ENCODE measurements at places on chromosomes 2 and 18.
A peak's percentile ranks its signal among the peaks of the same experiment; 100 is the strongest.

- DNase-seq = no peak
Measured at GRCh38 chr2:201833781-201834180, 27.4 kb downstream of the CDK15 start.

GRCh38 chr2:31267437-31268120, 33.6 kb downstream of the EHD3 start:
- DNase-seq = no peak

DNA sequence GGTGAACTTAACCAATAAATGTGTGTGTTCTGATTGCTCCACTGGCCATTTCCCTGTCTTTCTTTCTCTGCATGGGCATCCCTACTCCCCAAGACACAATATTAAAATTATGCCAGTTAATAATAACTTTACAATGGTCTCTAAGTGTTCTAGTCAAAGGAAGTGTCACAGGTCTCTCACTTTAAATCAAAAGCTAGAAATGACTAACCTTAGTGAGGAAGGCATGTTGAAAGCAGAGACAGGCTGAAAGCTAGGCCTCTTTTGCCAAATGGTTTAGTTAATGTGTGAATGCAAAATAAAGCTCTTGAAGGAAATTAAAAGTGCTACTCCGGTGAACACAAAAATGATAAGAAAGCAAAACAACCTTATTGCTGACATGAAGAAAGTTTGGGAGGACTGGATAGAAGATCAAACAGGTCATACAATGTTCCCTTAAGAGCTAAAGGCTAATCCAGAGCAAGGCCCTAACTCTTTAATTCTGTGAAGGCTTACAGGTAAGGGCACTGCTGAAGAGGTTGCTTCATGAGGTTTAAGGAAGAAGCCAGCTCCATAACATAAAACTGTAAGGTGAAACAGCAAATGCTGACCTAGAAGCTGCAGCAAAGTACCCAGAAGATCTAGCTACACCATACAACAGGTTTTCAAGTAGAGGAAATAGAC, 44.0 kb upstream of the ARHGAP15 start:
- DNase-seq = no peak

DNA sequence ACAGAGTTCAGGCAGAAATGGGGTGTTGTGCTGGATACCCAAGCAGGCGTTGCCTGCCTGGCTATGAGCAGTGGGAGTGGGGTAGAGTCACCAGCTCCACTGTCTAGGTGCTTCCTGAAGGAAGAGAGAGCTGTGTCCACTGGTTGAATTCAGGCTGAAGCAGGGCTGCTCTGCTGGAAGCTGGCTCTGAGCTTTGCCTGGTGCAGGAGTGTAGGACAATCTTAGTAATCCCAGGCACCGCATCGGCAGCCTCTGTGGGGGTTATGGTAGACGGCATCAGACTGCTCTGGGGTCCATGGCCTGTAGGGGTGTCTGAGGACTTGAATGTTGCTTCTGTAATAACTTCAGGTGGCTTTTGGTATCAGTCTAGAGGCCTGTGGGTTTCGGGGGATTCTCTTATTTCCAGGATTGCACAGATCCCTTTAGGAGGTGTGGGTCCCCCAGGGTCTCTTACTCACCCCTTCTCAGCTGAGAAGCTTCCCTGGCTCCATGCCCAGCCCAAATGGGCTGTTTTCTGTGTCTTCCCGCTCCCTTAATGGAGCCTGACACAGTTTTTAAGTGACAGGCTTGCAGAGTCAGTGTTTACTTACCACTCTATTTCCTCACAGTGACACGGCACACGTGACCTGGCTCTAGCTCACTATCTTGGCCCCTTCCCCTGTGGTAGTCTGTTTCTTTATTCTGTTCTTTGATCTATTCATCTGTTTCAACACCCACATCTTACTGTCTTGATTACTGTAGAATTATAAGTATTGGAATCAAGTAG, 644.3 kb downstream of the CBLN2 start:
- no peak for DNase-seq

- DNase-seq = no peak
Measured at GRCh38 chr18:56377231-56377630, 261.2 kb downstream of the TXNL1 start.

DNA sequence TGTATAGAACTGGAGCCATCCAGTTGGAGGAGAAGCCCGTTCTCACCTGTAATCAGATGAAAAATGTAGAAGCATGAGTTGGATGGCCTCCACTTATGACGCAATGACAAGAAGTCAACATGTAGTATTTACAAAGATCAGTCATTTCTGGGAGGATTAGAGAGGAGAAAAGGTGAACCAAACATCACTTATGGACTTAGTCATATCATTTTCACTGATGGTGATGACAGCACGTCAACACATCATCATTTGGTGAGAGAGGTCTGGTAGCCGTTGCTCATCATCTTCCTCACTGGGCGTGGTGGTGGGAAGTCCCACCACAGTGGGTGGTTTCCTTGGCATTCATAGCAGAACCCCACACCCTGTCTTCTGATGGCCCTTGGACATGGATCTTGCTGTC, 264.2 kb upstream of the EPAS1 start:
- peak; percentile 74 for DNase-seq

- DNase-seq = no peak
Measured at GRCh38 chr18:48485828-48486405, 52.9 kb upstream of the CTIF start.

DNA sequence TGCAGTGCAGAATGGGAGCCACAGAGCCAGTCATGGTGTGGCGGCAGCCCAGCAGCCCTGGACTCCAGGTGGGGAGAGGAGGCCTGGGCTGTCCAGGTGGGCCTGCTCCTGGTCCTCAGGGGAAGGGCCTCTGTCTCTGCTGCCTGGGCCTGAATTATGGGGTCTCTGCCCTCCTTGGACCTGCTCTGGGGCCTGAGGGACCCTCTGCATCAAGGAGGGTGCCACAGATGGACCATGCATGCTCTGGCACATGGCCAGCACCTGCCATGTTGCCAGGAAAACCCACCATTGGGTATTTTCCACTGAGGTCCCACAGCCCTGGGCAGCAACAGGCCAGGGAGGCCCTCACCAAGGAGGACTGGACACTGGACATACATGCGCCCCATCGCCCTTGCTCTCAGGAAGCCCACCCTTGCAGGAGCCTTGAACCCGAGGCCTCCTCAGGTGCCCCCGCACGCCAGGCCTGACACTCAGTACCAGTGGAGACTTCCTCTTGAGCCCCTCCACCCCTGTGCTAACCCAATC, 107.1 kb downstream of the NDUFA10 start:
- no peak for DNase-seq

- no peak for DNase-seq
Measured at GRCh38 chr2:237060534-237061312, 25.0 kb upstream of the COPS8 start.

DNA sequence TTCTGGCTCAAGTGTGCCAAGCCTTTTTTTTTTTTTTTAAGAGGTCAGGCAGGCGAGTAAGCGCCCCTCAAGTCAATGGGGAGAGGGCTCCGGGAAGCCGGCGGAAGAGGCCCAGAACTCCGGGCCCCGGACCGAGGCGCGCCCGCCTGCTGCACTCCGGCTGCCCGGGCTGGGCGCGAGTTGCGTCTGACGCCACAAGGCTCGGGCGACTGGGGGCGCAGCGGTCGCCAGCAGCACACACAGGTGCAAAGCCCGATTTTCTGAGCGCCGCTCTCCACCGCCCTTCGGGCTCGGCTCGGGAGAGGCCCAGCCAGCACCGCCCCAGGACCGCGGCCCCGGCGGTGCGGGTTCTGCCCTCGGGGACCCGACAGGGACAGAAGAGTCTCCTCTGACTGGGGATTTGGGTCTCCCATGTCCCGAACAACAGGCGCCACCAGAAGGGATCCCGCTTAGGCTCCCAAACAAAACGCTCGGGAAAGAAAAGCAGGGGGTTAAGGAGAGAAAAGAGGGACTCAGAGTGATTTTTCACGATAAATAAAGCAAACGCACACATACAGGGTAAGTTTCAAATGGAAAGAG, 787 bp downstream of the ERBB4 start:
- peak; percentile 56 for DNase-seq

GRCh38 chr18:28712172-28712571, 535.2 kb upstream of the CDH2 start:
- DNase-seq = no peak

DNA sequence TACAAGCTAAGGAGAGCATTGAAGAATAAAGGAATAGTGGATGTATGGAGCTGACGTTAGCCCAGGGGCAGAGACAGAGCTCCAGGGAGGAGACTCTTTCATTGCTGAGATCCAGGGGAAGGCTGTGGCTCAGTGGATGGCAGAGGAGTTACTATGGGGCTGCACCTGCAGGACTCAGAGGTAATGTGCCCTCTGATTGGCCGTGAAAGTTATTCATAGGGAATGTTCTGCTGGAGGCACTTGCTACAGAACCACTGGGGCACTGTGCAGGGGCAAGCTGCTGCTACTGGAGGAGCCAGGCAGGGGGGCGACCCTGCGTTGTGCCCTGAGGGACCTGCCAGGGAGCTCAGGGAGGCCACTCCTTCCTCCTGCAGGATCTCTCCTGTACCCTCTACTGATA, 199.2 kb downstream of the PTPRM start:
- DNase-seq = no peak

- no peak for DNase-seq
Measured at GRCh38 chr2:209073151-209073550, 350.7 kb upstream of the MAP2 start.

GRCh38 chr2:231890896-231891513, 35.2 kb downstream of the NPPC start:
- DNase-seq = peak; percentile 33

- no peak for DNase-seq
Measured at GRCh38 chr2:81835321-81836000, 1530.9 kb upstream of the LRRTM1 start.

DNA sequence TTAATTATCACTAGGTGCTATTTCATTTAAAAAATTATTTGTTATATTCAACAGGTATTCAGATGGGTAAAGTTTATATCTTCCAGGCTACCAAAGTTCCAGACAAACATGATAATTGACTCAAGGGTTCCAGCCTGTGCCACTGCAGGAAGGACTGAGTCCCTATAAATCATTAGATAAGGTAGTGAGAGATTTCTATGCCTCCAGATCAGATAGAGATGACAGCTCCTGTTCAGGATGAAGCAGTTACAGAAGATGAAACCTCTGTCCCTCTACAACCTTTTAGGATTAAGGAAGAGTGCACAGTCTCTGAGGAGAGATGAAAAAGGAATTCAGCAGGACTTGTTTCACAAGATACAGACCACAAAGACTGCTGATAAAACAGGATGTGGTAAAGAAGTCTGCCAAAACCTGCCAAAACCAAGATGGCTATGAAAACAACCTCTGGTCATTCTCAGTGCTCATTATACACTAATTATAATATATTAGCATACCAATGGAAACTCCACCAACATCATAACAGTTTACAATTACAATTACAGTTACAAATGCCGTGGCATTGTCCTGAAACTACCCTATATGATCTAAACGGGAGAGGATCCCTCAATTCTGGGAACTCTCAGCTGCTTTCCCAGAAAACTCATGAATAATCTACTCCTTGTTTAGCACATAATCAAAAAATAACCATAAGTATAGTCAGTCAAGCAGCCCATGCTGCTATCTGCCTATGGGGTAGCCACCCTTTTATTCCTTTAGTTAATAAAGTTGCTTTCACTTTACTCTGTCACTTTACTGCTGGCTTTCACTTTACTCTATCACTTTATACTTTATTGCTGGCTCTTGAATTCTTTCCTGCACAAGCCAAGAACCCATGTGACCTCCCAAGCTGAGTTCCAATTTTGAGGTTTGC, 288.5 kb downstream of the PDE11A start:
- no peak for DNase-seq

GRCh38 chr2:32742376-32742775, 114.5 kb downstream of the TTC27 start:
- no peak for DNase-seq

DNA sequence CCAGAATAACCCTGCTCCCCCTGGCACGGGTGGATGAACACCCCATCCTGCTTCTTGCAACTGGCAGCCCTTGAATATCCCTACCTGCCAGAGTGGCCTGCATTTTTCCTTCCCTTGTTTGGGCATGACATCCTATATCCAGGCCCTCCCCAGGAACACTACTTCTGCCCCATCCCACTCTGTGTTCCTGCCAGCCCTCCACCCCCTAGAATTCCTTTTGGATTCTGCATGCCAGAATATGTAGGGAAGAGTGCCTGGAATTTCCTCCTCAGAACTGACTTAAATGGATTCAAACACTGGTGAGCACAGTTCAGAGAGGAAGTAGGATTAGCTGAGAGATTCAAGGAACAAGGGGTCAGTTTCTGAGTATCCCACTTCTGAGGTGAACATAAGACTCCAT, 123.5 kb upstream of the PELI1 start:
- DNase-seq = no peak

DNA sequence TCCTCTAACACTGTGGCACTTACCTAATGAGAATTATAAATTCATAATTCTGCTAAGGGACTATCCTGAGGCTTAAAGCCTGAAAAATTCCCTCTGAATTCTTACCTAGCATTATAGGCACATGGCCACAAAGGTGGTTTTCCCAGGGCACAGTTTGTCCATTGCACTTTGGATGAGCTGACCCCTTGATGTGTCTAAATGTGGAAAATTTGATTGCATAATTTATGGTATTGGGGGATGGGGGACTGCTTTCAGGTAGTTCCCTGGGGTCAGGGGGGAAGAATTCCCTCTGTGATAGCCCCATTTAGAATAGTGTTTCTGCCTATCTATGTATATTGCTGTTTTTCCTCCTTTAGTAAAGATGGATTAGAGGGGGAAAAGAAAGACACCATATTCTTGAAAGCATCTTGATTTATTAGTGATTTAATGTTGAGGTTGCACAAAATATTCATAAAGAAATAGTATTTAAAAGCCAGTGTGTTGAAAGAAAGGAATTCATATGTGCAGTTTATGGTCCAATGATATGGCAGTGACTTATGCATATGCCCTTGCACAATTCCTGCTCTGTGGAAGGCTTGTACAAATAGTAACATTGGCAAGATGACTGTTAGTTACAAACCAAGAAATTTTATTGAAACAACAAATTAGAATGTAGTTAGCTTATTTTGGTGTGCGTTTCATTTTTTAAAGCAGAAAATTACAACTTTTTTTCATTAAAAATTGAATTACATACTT, 8.7 kb upstream of the HTR2B start:
- no peak for DNase-seq

GRCh38 chr2:65370387-65371073, 61.9 kb downstream of the SPRED2 start:
- DNase-seq = no peak

DNA sequence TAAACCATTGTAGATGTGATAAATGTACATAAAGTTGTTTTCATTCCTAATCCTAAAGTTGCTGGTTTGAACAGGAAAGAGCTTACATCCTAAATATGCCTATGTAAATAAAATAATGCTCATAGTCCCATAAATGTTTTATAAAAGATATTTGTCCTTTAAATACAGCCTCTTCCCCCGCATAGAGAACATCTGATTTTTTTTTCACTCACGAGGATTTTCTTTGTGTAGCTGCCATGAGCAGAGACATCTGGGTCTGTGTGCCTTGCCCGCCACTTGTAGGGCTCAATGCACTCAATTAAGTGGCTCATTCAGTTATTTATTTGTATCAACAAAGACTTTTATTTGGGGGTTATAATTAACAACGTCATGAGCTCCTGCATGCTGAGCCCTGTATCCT, 72.8 kb downstream of the SOWAHC start:
- DNase-seq = no peak

- no peak for DNase-seq
Measured at GRCh38 chr18:79413025-79413424, 17.3 kb downstream of the NFATC1 start.
